Occipital lobe (tissue), 3 donors: ENCODE measurements at places on chromosomes 1 and 21. TPM values are rescaled to one million over a fixed set of nuclear protein-coding genes. Genes with fewer than 3 reads are reported as not detected.

Gene CYP4A11
- total RNA-seq: not detected

Gene ABCD3
- 110 TPM for total RNA-seq

Gene SAMD11
- 0.16 TPM for total RNA-seq

Gene OR2M3
- 0.16 TPM for total RNA-seq

Gene RHOU
- total RNA-seq: 39.6 TPM

Gene OPTC
- not detected for total RNA-seq

Gene TMEM52
- total RNA-seq: 1.1 TPM

Gene MANEAL
- 30.7 TPM for total RNA-seq

Gene LCE2C
- total RNA-seq: not detected

Gene DCDC2B
- not detected for total RNA-seq
